ENCODE measurements at places on chromosomes 7 and 10.

DNA sequence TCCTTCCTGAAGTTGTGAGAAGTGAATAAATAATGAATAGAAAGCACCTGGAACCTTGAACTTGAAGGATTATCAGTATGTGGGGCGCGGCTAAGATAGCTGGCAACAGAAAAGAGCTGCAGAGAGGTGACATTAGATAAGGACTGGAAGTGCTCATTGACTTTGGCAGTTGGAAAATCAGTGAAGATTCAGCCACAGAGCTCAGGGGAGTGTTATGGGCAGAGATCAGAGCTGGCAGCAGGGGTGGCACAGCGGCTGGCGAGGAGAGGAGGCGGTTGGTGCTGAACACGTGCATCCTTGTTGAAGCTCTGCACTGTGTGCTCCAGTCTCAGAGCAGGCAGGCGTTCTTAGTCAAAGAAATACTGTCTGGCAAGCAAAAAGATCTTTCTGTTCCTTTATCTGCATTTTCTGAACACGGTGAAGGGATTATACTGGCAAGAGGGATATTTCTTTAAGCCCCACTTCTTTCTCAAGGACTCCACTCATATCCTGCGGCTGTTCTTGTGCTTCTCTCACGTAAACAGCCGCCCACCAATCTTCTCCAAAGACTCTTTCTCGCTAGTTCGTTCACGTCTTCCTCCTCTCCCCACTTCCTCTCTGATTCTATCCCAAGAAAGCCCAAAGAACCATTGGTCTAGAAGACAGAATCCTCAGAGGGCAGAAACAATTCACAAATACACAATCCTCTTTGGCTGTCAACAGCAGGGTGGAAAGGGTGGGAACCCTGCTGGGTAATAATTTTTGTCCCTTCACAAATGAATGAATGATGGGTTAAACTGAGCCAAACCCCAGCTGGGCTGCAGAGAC lies 38.6 kb upstream of the ADD3 start:
- DNase-seq = no peak

- DNase-seq = no peak
These were observed 71.3 kb downstream of the CREB3L2 start for GRCh38 chr7:137930581-137930980.

DNA sequence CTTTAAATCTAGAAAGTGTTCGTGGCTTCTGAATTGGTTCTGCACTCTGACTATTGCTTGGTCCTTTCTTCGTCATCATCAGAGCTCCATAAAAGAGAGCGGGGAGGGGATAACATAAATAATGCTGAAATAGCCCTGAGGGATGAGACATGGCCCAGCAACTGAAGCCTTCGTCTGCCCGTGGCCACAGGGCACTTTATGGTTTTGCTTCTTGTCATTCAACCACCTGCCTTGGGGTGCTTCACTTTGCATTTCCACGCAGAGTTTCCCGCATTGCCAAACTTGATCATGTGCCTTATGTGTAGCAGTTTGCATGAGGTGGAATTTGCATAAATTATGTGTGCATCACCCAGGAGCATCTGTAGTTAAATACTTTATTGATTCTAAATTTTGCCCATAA lies 15.9 kb downstream of the GSTO2 start:
- no peak for DNase-seq

DNA sequence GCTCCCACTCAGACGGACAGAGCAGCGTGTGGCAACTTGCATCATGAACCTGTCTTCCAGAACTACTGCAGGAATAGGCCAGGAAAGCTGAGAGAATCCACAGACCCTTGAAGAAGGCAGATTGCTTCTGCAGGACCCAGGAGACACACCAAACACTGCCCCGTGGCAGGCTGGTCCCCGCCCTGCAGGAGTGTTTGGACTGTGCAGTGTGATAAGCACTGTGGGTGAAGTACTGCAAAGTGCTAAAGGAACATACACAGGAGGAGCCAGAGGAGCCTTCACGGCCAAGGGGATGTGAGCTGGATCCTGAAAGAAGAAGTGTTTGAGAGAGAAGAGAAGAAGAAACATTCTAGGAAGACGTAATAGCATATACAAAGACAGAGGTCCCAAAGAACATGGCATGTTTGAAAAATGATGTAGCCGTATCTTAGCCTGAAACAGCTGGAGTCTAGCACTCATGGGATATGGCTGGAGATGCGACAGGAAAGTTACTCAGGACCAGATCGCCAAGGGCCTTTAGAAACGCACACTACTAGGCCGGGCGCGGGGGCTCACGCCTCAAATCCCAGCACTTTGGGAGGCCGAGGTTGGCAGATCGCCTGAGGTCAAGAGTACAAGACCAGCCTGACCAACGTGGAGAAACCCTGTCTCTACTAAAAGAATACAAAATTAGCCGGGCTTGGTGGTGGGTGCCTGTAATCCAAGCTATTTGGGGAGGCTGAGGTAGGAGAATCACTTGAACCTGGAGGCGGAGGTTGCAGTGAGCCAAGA lies 96.9 kb upstream of the RHEB start:
- DNase-seq = no peak

DNA sequence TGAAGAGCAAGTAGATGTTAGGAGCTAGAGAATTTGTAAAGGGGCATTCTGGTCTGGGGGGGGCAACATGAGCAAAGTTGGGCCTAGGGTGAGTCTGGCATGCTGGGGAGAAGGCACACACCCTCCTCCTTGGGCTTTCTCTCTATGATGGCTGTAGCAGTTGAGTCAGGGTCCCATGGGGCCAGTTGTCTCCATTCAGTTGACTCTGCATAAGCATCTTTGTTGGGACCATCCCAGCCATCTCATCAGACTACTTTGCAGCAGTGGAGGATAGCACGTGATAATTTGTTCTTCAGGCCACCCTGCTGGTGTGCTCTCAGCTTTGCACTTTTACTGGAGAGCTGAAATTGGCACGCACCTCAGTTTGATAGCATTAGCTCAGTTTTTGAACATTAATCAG lies 55.2 kb downstream of the LRMDA start:
- DNase-seq = no peak

DNA sequence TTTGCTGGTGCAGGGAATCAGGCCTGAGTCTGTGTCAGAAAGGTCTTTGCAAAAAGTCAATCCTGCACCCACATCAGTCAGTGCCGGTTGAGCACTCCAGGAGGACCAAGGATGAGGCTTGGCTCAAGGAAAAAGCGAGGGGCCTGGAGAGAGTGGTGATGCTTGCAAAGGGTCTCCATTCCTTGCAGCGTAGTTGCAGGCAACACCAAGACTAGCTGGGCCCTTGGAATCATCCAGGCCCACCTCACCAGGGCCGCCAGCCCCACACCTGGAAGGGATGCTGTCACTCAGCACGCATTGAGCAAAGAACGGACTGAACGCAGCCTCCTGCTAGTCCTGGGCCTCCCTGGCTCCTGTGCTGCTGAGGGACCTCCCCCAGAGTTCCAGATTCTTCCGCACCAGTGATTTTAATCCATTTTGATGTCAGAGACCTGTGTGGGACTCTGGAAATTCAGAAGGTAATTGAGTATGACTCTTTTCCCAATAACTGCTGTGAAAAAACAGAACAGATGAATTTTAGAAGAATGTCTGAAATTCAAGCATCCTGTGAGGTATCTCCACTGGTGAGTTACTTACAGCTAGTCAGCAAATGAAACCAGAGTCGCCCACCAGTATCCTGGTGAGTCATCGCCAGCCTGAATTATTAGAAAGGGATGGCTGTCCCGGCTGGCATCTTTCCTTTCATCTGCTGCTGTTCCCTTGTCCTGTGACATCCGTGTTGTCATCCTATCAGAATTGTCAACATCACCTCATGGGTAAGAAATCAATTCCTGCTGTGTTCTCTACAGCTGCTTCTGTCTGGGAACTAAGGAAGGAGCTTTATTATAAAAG lies 150.8 kb upstream of the NPS start:
- no peak for DNase-seq

GRCh38 chr7:93048136-93048930 lies 69.4 kb downstream of the SAMD9 start:
- no peak for DNase-seq

DNA sequence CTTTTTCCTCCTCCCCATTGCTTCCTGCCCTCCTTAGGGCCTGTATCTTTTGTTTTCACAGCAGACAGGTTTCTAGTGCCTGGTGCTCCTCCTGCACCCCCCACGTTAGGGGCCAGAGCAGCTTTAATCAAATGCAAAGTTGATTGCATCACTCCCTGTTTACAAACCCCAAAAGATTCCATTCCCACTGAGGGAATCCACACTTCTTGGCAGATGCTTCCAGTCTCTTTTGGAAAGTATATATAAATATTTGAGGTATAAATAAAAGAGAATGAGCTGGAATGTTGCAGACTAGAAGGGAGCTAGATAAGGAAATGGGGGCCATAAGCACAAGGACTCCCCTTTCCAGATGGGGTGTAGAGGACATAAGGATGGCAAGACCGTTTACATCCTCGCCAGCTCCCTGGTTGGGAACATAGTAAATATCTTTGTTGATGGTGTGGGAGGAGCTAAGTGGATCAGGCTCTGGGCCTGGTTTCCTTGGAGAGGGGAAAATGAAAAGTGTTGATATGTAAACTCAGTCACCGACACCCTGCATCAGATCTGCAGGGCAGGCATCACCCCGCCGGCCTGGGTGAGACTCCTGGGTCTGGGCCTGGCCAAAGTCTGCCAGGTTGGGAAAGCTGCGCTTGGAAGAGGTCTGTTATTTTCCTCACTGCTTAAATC lies 6.2 kb downstream of the RARRES2 start:
- no peak for DNase-seq

DNA sequence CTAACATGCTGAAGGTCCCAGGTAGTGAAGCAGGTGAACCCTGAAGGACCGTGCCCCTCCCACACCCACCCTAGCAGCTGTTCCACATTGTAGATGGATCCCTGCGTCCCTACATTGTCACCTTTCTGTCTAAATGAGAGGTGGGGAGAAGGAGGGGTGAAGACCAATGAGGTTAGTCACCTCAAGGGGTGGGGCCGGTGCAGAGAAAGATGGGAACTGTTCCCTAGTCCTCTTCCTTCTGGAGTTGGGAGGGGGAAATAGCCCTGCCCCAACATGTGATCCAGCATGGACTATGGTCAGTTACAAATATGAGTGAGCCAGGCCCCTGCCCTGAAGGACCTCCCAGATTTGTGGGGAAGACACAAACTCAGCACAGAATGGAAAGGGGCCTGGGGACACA lies 124.5 kb downstream of the LHPP start:
- DNase-seq = no peak

- no peak for DNase-seq
These were observed 87.5 kb downstream of the GSAP start for GRCh38 chr7:77328669-77329068.

GRCh38 chr10:131834152-131834810 lies 66.5 kb upstream of the PPP2R2D start:
- no peak for DNase-seq

DNA sequence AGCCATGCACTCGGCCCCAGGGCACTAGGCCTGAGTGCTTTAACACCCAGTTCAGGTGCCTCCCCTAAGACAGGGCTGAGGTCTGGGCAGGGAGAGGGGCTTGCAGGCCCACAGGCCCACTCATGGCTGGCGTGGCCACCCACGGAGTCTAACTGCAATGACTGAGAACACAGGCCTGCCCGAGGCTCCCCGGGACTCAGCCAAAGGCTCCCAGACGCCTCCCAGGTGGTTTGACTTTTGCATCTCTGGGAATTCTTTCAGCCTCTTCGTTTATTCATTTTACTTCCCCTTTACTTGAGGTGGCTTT lies 37.3 kb downstream of the PTPRN2 start:
- DNase-seq = no peak

GRCh38 chr10:59823111-59823510 lies 69.9 kb upstream of the MRLN start:
- no peak for DNase-seq

DNA sequence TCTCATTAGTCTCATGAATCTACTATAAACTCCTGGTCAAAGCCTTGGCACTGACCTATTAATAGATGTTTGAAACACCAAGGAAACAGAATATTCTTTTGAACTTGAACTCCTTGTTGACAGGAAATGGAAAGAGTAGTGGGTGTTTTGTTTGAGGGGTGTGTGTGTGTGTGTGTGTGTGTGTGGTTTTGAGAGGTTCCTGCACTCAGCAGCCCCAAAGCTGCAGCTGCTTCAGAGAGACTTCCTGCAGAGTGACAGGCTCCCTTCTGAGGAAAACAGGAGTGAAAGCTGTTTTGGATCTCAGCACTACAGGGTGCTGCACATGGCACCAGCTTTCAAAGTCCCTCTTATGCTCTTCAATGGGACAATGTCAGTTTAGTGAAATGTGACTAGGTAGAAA lies 546.5 kb upstream of the STEAP1 start:
- no peak for DNase-seq

DNA sequence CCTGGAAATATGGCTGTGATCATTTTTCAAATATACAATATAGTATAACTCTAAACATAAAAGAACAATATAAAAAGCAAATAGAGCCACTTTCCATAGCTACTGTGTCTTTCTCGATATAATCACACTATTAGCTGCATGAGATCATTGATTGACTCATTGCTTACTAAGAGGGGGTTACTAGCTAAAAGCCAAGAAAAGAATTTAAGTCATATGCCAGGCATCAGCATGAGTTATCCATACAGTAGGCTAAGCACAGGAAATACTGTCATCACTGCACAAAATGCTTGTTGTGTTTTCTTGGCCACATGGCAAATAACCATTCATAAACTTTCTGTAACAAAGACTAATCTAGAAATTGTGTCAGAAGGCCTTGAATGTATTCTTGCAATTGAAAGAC lies 18.8 kb upstream of the ABCB5 start:
- DNase-seq = no peak

DNA sequence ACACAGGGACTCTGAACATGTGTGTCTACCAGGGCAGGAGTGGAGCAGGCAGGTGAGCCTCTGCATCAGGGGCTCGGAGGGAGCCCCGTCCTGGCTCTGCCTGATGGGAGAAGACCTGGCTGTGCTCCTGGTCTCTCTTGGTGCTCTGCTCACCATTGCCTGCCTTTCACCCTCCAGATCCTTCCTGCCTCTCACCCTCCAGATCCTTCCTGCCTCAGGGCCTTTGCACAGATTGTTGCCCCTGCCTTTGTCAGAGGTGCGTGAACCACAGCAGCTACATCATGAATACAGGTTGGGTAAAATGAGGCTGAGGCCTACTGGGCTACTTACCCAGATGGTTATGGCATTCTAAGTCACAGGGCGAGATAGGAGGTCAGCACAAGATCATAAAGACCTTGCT lies 16.6 kb downstream of the COL26A1 start:
- DNase-seq = no peak

- no peak for DNase-seq
These were observed 41.4 kb upstream of the MPP7 start for GRCh38 chr10:28343987-28344895.

DNA sequence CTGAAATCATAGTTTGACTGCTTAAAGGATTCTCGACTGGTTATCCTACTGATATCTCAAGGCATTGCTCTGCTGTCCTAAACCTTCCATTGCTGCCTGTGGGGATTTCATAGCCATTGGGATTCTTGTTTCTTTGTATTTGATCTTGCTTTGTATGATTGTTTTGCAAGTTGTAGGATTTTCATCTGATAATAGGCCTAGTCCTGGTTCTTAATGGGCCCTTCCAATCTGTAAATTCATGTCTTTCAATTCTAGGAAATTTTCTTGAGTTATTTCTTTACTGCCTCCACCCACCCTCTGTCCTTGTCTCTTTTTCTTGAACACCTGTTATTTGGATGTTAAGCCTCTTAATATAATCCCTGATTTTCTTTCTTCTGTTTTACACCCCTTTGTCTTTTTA lies 72.2 kb downstream of the LANCL2 start:
- no peak for DNase-seq

Measured in pancreas (tissue), 10 donors.